ENCODE measurements at places on chromosomes 12 and 14.

GRCh38 chr14:53441789-53442188 is 288.7 kb upstream of the DDHD1 start:
- no peak for DNase-seq

- DNase-seq, result no peak
Measured at GRCh38 chr12:77878901-77879300, 48.2 kb downstream of the NAV3 start.

DNA sequence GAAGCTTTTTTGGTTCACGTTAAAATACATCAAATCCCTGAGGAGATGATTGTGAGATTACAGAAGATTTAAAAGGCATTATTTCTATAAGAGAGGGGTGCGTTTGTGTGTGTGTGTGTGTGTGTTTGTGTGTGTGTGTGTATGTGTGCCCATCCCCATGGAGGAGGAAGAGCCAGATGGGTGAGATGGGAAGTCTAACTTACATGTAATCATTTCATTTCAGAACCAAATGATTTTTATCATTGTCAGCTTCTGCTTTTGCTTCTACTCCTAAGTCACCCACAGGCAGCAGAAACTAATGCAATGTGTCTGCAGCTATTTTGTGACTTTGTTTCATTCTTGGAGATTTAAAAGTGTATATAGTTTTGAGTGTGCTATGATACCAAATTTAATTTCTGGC is 68.7 kb downstream of the SLC4A8 start:
- DNase-seq, result no peak

DNA sequence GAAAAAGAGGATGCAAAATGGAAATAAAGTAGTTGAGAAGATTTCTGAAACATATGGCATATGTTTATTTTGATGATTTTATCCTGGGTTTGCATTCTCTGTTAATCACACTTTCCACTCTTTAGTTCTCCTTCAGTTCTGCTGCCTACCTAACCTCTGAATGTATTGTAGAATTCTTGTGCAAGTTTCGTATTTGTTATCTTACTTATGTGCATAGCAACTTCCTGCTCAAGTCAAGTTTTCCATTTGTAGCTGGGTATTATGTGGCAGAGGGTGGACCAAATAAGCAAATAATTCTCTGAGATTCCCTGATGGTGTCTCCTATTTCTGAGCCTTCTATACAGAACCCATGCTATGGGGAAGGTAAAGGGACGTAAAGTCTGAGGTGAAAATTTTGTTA is 381.6 kb downstream of the FOXG1 start:
- no peak for DNase-seq

DNA sequence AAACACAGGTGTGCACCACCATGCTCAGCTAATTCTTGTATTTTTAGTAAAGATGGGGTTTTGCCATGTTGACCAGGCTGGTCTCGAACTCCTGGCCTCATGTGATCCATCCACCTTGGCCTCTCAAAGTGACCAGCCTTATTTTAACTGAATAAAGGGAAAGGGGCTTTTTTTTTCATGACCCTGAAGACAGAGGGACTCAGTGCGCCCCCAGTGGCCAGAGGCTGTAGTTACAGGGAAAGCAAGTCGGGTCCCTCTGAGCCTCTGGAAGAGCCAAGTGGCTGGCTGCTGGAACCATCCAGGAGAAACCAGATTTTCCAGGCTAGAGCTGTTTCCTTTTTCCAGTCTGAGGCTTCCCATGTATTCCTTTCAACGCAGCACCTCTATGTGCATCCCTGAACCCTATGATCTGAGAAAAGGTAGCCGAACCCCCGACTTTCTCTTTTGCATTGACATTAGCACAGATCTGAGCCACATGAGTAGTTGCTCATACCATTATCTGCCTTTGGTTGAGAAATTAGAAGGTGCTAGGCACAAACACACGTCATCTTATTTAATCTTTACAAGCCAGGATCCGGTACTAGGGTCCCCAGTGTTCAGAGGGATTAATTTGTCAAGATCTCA is 342.7 kb downstream of the CACNA1C start:
- DNase-seq, result peak; percentile 42

- DNase-seq, result no peak
Measured at GRCh38 chr12:51225771-51226170, 7.9 kb upstream of the POU6F1 start.

DNA sequence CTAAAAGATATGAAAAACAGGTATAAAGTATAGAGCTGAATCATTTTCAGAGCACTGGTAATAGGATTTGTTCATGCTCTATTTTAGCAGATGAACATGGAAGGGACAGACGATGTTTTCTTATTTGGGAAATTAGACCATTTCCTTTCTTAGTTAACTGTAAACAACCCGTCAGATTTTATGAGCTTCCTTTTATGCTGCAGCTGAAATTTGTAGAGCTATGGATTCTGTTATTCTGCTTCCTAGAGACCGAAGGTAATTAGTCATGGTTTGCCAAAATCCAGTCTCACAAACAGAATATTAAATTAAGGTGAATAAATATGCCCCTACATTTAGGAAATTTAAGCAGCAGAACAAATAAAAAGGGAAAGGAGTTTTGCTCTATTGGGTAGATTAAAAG is 180.2 kb upstream of the SYT1 start:
- no peak for DNase-seq

GRCh38 chr12:105744371-105745058 is 394.2 kb downstream of the NUAK1 start:
- DNase-seq, result no peak

GRCh38 chr12:94867066-94867855 is 136.2 kb downstream of the NDUFA12 start:
- peak; percentile 26 for DNase-seq

GRCh38 chr12:120183211-120183631 is 11.3 kb downstream of the GCN1 start:
- DNase-seq, result peak; percentile 43

- peak; percentile 24 for DNase-seq
Measured at GRCh38 chr14:39665075-39665475, 232.8 kb upstream of the FBXO33 start.

DNA sequence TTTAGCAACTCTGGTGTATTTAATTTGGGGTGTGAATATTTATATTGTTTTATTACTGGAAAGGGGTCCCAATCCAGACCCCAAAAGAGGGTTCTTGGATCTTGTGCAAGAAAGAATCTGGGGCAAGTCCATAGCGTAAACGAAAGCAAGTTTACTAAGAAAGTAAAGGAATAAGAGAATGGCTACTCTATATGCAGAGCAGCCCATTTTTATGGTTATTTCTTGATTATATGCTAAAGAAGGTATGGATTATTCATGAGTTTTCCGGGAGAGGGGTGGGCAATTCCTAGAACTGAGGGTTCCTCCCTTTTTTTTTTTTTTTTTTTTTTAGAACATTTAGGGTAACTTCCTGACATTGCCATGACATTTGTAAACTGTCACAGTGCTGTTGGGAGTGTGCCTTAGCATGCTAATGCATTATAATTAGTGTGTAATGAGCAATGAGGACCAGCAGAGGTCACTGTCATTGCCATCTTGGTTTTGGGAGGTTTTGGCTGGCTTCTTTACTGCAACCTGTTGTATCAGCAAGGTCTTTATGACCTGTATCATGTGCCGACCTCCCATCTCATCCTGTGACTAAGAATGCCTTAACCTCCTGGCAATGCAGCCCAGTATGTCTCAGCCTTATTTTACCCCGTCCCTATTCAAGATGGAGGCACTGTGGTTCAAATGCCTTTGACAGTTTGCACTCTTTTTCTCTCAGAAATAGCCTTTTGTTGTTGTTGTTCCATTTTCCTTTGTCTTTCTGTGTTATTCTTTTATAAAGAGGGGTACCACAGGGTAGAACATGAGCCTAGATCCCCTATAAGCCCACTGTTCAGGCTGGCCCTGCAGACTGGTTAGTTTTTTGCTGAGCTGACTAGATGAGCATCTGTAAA is 75.5 kb upstream of the DCD start:
- DNase-seq, result peak; percentile 14

- no peak for DNase-seq
Measured at GRCh38 chr14:93915070-93915705, 12.0 kb upstream of the FAM181A start.

DNA sequence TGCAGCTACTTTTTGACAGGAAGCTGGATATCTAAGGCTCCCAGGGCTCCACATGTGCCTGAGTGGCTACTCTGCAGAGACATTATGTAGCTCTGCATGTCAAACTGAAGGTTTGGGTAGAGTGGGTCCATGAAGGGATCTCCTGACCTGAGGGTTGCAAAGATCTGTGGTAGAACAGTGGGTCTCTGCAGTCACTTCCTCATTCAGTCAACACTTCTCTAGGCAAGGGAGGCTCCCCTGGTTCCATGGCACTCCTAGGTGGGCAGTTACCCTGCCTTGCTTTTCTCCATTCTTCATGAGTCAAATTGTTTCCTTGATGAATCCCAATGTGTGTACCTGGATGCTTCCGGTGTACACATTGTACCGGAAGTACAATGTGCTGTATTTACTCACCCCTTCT is 57.4 kb downstream of the CMAS start:
- DNase-seq, result no peak

DNA sequence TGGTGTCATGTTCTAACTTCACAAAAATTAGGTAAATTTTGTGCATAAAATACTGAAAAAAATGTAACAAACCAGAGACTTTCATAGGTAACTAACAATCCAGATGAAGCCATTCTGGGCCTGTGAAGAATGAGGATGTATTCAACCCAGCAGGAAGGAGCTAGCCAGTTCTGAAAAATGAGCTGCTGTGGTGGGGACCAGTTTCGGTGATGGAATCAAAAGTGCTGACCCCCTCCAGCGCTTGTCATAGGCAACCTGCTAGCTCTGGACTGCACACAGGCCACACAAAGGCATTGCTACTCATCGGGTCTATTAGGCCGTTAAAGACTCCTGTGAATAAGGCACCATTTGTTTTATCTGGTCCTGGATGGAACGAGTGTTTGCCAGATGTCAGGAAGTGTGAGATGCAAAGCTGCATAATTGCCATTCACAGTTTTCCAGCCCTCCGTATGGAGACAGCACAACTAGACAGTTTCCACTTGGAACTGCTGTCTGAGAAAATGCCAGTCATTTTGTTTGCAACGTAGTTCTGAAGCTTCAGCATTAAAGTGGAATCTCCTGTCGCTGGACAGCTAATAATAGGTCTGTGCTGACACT is 3.3 kb upstream of the RIMBP2 start:
- DNase-seq, result no peak

- DNase-seq, result peak; percentile 16
Measured at GRCh38 chr12:31035226-31035625, 38.4 kb upstream of the DDX11 start.

DNA sequence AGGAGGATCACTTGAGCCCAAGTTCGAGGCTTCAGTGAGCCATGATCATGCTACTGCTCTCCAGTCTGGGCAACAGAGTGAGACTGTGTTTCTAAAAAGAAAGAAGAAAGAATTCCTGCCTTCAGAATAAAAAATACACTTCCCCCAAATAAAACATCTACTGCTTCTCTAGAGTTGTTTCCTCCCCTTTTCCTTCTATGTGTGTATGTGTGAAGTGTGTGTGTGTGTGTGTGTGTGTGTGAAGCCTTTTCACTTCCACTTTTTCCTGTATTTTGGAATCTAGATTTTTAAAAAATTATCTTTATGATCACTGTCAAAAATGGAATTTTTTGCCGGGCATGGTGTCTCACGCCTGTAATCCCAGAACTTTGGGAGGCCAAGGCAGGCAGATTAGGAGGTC is 12.6 kb upstream of the SNX6 start:
- DNase-seq, result no peak

GRCh38 chr14:70896981-70897380 is 10.3 kb upstream of the PCNX1 start:
- peak; percentile 53 for DNase-seq

DNA sequence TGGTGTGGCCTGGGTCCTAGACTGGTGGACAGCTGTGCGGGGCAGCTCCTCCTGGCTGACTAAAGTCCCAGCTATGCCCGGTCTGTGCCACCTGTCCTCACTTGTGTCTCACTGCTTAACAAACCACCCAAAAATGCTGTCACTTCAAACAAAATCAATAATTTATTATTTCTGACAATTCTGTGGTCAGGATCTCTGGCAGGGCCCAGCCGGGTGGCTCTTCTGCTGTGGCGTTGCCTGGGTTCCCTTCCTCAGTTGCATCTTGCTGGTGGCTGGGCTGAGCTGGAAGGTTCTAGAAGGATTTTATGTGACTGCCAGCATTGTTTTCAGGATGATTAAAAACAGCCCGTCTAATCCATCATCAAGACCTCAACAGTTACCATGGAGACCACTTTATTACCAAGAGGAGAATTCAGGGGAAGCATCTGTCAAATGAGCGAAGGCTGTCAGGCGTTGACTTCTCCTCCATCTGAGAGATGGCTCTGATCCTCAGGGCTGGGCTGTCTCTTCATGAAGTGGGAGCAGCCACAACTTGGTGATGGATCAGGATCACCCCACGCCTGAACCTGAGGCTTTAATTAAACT is 280.6 kb upstream of the SFSWAP start:
- no peak for DNase-seq

DNA sequence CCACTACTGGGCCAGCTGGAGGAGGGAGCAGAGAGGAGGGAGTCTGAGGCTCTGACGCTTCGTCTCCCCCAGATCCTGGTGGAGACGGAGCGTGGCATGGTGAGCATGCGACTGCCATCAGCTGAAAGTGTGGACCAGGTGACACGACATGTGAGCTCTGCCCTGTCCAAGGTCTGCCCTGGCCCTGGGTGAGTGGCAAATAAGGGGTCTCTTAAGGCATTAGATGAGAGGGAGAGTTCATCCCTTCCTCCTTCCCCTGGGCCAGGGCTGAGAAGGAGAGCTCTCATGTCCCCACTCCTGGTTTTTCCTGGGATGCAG is 2.5 kb downstream of the CARMIL3 start:
- DNase-seq, result no peak

GRCh38 chr14:58332561-58332960 is 34.2 kb downstream of the ARID4A start:
- no peak for DNase-seq

- DNase-seq, result no peak
Measured at GRCh38 chr12:3646561-3647241, 106.2 kb downstream of the CRACR2A start.

GRCh38 chr12:52038447-52038846 is 12.8 kb upstream of the NR4A1 start:
- DNase-seq, result no peak

- no peak for DNase-seq
Measured at GRCh38 chr12:23757541-23757962, 191.9 kb downstream of the SOX5 start.

All from fibroblast of skin of right biceps (primary cell).